ENCODE measurements at places on chromosomes 7 and 10. TPM values are rescaled to one million over a fixed set of nuclear protein-coding genes. Genes with fewer than 3 reads are reported as not detected.

GRCh38 chr7:91089382-91089963, 174.8 kb upstream of the FZD1 start:
- no peak for DNase-seq
- no peaks in the 10 kb centered on the region for H3K27me3 ChIP-seq
- no peaks in the 10 kb centered on the region for H3K4me1 ChIP-seq

DNA sequence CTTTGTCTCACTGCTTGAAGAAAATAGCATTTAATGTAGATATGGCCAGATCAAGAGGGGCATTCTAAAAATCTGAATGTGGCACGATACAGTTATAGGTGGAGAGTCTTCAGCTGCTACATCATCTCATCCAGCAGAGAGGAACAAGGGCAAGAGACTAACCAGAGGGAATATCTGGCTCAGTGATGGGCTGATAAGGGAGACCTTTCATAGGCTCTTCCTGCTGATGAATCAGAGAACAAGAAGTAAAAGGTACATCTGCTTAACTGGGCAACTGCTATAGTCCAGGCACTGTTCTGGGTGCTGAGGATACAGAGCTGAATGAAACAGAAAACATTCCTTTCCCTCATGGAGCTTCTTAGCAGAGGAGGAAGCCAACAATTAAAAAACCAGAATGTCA, 37.9 kb downstream of the PIP4K2A start:
- H3K4me3 ChIP-seq, result no peak overlapping the region
- H3K4me1 ChIP-seq, result no peaks in the 10 kb centered on the region
- H3K36me3 ChIP-seq, result no peaks in the 10 kb centered on the region
- H3K27me3 ChIP-seq, result no peaks in the 10 kb centered on the region

The UTF1 gene
- not detected for total RNA-seq

The GCC1 gene
- 16.9 TPM for total RNA-seq

The STEAP4 gene
- total RNA-seq, result 93.0 TPM

Measured in left lung (tissue), 14 donors.